ENCODE measurements at places on chromosomes 3 and 15.

DNA sequence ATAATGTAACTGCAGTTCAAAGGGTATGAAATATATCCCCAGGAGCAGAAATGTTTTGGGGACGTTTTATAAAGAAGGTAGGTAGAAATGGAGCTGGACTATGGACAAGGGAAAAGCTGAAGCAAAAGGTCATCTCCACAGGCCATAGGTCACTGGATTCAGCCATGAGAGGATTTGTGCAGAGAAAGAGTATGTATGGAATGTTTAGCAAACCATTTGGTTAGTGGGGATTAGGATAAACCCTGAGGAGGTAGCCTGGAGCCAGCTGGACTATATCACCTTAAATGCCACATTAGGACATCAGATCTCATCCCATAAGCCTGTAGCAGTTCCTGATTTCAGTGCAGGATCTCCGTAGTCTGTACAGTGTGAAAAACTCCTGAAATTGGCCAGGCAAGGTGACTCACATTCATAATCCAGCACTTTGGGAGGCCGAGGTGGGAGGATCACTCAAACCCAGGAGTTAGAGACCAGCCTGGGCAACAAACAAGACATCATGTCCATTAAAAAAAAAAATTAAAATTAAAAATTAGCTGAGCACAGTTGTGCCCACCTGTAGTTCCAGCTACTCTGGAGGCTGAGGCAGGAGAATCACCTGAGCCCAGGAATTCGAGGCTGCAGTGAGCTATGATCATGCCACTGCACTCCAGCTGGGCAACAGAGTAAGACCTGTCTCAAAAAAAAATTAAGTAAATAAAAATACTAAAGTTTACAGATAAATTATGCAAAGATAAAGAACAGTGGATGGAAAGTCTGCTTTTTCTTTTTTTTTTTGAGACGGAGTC lies 4.7 kb downstream of the IP6K1 start:
- DNase-seq = no peak

- DNase-seq = no peak
These were observed 67.5 kb upstream of the MME start for GRCh38 chr3:155012584-155012983.

GRCh38 chr3:161008086-161008485 lies 97.1 kb downstream of the B3GALNT1 start:
- no peak for DNase-seq

- no peak for DNase-seq
These were observed 54.1 kb downstream of the TMEM44 start for GRCh38 chr3:194579091-194579606.

- peak; percentile 42 for DNase-seq
These were observed 322.8 kb downstream of the ZNF621 start for GRCh38 chr3:40847551-40847992.

- DNase-seq = no peak
These were observed 99.6 kb upstream of the STT3B start for GRCh38 chr3:31432897-31433678.

DNA sequence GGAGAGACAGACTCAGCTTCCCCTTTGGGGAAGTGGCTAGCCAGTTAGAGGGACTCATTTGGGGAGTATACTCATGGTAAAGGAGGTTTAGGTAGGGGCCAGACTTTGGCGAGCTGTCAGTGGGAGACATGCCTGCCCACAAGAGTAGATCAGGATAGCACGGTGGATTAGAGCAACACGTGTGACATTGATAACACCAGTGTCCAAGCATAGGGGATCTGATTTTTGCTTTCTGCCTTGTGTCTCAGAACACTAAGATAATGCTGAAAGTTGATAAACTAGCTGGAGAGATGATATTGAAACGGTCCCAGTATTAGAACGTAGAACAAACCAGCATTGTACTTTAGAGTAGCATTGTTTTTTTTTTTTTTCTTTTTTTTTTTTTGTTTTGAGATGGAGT lies 25.9 kb downstream of the MAP6D1 start:
- DNase-seq = no peak
